MCF 10A (cell line): ENCODE measurements at places on chromosomes 16 and 17. TPM values are rescaled to one million over a fixed set of nuclear protein-coding genes. Genes with fewer than 3 reads are reported as not detected.

Gene TSEN54
- 13.3 and 15.6 TPM in 2 replicates for total RNA-seq

Gene KIF2B
- total RNA-seq = not detected in 2 replicates

Gene PRSS27
- total RNA-seq = 5.8 and 6.3 TPM in 2 replicates

Gene TMEM100
- total RNA-seq = 1.1 and 1.7 TPM in 2 replicates

Gene HSD17B2
- 0.93 and 2.1 TPM in 2 replicates for total RNA-seq

Gene ZFP3
- total RNA-seq = not detected in 2 replicates

Gene FAM171A2
- total RNA-seq = 0.30 TPM in 1 of 2 replicates, not detected in the other

Gene TNFAIP1
- total RNA-seq = 61.7 and 65.0 TPM in 2 replicates

Gene BEAN1
- 1.1 and 2.7 TPM in 2 replicates for total RNA-seq

Gene HOXB5
- total RNA-seq = not detected in 2 replicates
